ENCODE measurements at places on chromosomes 7 and 10. TPM values are rescaled to one million over a fixed set of nuclear protein-coding genes. Genes with fewer than 3 reads are reported as not detected.

Gene SNX10
- total RNA-seq, result 48.8 TPM

Gene SHTN1
- 26.0 TPM for total RNA-seq

Gene CDC14C
- total RNA-seq, result not detected

Gene DNAH11
- 60.8 TPM for total RNA-seq

- no peak overlapping the region for H3K27ac ChIP-seq
- H3K36me3 ChIP-seq, result peaks cover 13% of the 10 kb centered on the region
- peaks cover 24% of the 10 kb centered on the region for H3K4me1 ChIP-seq
- H3K4me3 ChIP-seq, result no peak overlapping the region
- no peaks in the 10 kb centered on the region for H3K27me3 ChIP-seq
Measured at GRCh38 chr7:127378537-127378936, 14.0 kb downstream of the ZNF800 start.
